ENCODE measurements at places on chromosomes 1 and 21. TPM values are rescaled to one million over a fixed set of nuclear protein-coding genes. Genes with fewer than 3 reads are reported as not detected.

CD160 gene
- total RNA-seq = 0.64 TPM

- DNase-seq = no peak
Observed at GRCh38 chr1:149986486-149987296, 23.8 kb downstream of the OTUD7B start.

DNA sequence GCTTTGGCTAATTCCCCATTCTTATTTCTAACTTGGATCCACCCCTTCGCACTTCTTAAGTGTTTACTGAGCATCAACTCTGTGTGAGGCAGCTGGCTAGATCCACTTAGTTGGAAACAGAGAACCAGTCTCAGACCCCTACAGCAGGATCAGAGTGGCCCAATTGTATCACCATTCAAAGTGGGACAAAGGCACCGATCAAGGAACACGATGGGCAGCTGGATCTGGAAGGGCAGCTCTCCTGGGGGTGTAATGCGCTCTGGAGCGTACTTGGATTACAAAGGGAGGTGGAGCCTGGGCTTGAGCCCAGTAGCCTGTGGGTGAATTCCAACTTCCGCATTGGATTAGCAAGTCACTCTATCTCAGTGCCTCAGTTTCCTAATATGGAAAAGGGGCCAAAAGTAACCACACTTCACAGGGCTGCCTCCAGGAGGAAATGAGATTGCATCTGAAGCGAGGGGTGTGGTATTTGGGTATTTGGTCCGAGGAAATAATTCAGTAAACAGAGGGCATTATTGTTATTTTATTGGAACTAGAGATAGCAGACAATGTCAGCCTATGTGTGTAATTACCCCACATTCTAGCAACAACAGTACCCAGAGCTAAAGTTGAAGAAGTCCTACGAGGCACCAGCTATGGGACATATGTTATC, 11.9 kb downstream of the ECE1 start:
- no peak for DNase-seq

- no peak for DNase-seq
Observed at GRCh38 chr1:229155472-229155871, 115.4 kb upstream of the RAB4A start.

All from activated naive CD4-positive, alpha-beta T cell treated with anti-CD3 and anti-CD28 coated beads, Interleukin-2, amount 50 U/mL, for 72 hours (primary cell).